Right lobe of liver (tissue), 6 donors: ENCODE measurements at places on chromosomes 4 and X. TPM values are rescaled to one million over a fixed set of nuclear protein-coding genes. Genes with fewer than 3 reads are reported as not detected.
A peak's percentile ranks its signal among the peaks of the same experiment; 100 is the strongest.

DNA sequence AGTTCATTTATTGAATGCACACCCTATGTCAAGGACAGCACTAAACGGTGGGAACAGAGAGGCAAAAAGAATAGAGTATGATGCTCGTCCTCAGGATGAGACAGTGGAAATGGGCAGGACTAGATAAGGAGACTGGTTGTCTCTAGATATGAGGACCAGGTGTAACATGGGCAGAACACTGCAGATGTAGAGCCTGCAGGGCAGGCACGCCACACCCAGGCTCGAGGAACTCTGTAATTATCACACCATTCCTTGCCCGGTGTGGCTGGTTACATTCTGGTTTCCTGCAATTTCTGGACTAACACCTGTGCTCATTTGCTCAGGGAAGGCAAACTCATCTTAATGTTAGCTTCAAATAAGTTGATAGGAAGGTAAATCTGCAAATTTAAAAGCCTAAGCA lies 334.4 kb downstream of the DHX15 start:
- H3K4me1 ChIP-seq = no peaks in the 10 kb centered on the region
- H3K27ac ChIP-seq = no peak overlapping the region

DNA sequence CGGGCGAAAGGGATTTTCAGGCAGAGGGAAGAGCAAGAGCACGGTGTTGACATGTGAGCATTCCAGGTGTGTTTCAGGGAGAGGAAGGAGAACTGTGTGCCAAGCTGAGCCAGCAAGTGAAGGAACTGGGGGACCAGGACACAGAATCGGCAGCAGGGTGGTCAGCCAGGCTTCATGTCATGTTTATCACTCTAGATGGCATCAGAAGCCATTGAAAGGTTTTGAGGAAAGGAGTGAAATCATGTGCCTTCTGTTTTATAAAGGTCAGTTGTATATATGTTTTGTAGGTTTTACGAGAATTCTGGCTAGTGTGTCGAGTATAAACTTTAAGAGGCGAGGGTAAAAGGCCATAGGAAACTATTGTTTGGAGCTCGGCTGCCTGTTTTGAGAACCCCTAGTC lies 682.3 kb downstream of the TRIML1 start:
- no peaks in the 10 kb centered on the region for H3K36me3 ChIP-seq
- DNase-seq = no peak
- H3K27me3 ChIP-seq = no peaks in the 10 kb centered on the region
- no peak overlapping the region for H3K27ac ChIP-seq
- H3K4me3 ChIP-seq = no peak overlapping the region
- H3K4me1 ChIP-seq = no peaks in the 10 kb centered on the region

The S100P gene
- 1.8 TPM for total RNA-seq

The POLR2B gene
- total RNA-seq = 24.9 TPM

DNA sequence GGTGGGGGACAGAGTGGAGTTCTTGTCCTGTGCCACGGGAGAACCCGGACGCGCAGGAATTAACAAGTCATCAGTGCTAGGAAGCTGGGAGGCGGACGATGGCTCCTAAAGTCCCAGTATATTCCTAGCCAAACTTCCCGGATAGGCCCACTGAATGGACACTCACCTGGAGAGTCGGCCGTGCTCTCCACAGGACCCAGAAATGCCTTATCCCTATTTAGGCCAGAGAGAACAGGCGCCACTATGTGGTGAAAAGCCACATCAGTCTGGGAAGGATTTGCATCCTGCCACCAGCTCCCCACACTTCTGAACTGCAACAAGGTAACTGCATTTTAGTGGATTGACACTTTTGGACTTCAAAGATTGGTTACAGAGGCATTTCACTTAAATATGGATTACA lies 1.1 kb downstream of the CFAP299 start:
- DNase-seq = no peak
- peak overlapping the region; percentile 61 for H3K4me3 ChIP-seq
- H3K4me1 ChIP-seq = no peaks in the 10 kb centered on the region
- H3K27me3 ChIP-seq = no peaks in the 10 kb centered on the region
- H3K27ac ChIP-seq = no peak overlapping the region

The CXCL1 gene
- 1.1 TPM for total RNA-seq
